HEK293T (cell line): ENCODE measurements at places on chromosomes 1 and 21.

DNA sequence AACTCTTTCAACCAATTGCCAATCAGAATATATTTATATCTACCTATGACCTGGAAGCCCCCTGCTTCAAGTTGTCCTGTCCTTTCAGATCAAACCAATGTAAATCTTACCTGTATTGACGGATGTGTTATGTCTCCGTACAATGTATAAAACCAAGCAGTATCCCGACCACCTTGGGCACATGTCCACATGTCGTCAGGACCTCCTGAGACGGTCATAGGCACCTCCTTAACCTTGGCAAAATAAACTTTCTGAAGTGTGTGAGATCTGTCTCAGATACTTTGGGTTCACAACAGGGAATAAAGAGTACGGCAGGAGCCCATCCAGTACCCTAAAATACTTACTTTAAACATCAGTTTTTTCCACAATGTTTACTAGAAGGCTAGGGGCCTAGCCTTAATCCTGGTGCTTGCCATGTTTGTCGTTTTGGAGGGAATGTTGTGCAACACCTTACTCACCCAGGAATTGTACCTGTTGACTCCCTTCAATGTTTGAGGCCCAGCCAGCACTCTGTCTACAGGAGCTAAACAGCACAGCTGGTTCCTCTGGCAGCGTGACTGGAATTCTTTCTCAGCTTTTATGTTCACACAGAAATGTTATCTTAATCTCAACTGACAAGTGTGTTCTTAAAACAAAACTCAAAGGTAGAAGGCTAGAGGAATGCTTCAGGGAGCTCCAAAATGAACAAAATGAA, 90.8 kb upstream of the USP25 start:
- DNase-seq, result no peak

- DNase-seq, result no peak
Measured at GRCh38 chr1:235427447-235427846, 60.2 kb downstream of the TBCE start.

DNA sequence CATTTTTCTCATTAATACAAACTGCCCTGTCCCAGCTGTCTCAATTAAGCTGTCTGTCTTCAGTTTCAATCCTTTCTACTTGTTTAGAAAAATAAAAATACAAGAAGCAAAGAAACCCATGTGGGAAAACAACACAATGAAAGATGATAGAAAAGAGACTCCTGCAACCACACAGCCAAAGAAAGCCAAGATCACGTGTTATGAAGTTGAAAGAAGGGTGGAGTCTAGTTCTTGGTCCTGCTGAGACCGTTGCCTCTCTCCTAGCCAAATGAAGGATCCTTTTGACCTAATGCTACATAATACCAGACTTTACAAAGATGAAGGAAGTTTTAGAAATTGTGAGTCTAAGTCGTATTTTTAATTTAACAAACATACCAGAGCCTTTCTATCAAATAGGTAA, 218.8 kb upstream of the RRP15 start:
- no peak for DNase-seq

GRCh38 chr1:25031601-25031965, 101.5 kb upstream of the RUNX3 start:
- DNase-seq, result no peak

DNA sequence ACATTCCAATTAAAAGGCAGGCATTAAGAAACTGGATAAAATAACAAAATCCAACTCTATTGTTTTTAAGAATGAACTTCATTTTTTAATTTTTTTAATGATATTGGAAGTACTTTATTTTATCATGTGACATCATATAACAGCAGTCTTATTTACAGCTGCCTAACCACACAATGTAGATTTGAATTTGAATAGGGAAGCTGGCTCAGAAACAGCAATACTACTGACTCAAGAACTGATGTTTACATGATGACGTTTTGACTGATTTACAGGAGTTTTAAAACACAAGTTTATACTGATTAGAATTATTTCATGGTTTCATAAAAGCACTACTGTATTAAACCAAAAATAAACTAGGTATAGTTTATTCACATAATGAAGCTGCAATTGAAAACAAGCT, 348.7 kb upstream of the NR5A2 start:
- no peak for DNase-seq

DNA sequence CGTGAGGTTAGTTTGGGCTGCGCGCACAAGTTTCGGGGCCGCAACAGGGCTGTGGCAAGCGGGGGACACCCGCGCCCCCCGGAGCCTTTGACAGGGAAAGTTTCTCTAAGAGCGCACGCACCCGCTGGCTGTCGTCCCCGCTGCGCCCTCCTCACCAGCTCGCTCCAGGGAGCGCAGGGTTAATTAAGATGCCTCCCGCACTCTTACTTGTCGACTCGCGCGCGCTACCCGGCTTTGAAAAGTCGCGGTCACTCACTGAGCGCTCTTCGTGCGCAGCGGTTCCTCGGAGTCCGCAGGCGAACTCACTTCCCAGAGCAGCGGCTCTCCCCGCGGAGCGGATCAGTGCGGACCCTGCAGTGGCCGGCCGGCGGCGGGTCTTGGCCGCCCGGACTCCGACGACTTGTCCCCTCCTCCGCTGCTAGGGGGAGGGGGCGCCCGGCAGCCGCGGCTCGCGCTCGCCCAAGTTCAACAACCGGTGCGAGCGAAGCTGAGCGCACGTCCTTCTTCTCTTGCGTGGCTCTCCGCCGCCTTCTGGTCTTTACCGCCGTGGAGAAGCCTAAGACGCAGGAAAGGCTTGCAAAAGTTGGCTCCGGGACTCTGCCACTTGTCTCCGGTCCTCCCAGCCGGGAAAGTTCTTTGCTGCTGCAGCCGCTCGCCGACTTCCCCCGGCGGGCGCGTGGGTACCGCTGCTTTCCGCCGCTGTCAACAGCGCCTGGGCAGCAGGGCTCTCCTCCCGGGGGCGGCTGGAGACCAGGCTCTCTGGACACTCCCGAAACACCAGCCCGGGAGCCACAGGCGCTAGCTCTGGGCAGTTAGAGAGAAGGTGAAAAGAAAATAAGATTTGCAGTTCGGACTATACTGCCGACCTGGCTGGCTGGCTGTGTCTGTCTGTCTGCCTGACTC, 506 bp downstream of the JUN start:
- peak; percentile 22 for DNase-seq

DNA sequence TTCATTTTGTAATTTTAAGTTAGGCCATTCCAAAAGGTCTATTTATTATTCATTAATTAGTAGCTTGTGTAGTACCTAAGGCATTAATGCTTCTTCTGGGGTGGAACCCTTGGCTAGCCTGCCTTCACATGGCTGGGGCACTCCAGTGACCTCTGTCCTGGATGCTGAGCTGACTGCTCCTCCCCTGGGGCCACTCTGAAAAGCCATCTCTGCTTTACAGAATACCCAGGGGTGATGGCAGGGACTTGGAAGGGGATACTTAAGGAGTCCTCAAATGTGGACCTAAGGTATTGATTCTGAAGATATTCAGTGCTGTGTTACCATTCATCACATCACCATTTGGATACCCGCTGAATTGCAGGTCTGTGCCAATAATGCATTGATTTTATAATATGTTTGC, 187.8 kb upstream of the COA6 start:
- no peak for DNase-seq

DNA sequence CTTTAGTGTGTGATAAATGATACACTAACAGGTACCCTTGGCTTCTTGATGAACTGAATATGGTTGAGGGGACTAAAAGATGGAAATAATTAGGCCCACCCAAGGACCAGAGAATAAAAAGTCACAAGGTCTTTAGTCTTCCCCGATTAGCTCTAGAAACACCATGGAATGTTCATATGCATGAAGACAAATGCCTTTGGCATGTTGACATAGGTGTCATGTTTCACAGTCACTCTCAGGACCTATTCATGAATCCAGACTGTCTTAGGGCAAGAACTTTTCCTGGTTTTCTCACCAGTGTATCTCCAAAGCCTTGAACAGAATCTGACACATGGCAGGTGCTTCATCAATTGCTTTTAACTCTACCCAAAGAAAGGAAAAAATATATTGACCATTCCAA, 412.8 kb downstream of the AJAP1 start:
- no peak for DNase-seq

- DNase-seq, result no peak
Measured at GRCh38 chr1:11481019-11481418, 2.1 kb downstream of the DISP3 start.

- no peak for DNase-seq
Measured at GRCh38 chr1:228876187-228876586, 140.9 kb downstream of the RHOU start.

DNA sequence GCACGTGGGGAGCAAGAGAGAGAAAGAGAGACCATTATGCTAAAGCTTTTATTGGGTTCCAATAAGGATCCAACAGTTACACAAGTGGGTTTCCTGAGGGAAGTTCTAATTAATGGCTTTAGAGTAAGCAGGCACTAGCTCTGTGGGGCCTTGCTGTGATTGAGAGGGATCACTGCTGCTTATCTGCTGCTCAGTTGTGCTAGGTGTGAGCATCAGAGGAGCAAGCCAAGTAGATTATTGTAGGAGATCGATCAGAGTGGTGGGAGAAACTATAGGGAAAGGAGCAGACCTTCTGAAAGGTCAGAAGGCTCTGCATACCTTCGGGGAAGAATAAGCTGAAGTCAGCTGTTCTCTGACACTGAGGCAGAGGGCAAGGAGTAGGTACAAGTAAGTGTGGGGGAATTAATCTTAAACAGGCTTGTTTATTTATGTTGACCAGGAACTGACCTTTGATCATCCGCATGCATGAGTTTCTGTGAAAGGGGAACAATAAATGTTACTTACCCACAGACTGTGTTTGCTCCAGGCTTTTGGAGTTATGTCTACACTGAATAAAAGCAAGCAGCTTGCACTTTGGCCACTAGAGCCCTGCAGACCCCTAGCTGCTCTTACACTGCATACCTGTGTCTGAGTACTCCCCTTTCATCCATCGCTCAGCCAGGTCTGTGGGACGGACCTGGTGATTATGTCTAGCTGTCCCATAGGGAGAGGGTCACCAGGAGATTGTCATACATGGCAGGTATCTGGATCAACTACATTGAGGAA, 89.7 kb downstream of the TNNI3K start:
- no peak for DNase-seq

DNA sequence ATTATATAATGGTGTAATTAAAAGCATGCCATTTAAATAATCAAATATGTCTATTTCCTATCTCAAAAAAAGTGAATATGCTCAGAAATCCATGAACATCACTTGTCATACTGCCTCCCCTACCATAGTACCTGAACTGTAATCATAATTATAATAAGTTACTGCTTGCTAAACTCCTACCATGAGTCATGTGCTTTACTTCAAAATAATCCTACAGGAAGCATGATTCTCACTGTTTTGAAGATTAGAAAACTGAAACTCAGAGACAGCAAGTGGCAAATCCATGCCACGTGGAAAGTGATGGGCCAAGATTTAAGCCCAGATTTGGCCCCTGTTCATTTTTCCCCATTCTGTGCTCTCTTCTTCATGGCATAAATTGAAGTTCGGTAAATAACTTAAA, 5.2 kb downstream of the LRRC7 start:
- no peak for DNase-seq

GRCh38 chr1:75310067-75310466, 175.9 kb downstream of the LHX8 start:
- DNase-seq, result no peak

GRCh38 chr1:36835696-36836095, 198.6 kb downstream of the GRIK3 start:
- DNase-seq, result no peak

DNA sequence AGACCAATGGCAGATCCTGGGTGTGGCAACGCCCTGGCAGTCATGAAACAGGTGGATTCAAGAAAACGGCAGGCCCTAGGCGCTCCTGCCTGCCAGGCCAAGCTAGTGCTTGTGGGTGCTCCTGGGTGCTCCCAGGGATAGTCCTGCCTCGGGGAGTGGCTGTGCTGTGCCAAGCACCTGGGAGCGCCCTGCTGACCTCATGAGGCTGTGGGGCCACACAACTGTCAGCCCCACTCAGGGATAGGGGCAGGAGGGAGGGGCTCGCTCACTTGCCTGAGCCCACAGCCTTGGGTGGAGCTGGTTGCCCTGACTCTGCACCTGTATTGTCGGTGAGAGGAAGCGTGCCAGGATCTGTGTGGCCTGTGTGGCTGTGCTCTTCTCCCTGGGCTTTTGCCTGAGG, 9.4 kb downstream of the SNAP47 start:
- DNase-seq, result no peak

- DNase-seq, result no peak
Measured at GRCh38 chr1:218284377-218284916, 646 bp upstream of the RRP15 start.

DNA sequence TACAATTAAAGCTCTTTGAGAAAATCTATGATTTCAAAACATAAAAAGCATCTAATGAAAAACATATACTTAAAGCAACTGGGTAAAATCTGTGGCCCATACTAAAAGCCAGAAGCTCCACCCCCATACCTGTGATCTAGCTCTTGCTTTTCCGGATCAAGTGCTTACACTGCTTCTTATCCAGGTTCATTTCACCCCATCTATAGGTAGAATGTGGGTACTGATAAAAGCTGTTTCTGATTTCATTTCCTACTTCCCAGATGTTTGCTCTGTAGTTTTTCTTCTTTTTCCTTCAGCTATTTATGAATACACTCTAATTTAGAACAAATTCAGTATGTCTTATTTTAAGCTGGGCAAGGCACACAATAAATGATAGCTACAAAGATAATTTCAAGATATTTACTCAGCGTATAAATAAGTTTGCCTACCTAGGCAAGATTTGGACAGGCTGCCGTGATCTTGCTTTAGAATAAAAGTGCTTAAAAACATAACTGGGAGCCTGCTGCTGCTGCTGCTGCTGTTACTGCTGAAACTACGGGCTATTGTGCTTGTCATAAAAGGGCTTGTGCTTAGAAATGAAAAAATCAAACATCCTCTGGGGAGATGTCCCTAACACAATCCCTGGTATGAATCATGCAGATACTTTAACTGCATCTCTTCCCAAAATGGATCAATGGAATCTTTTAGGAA, 2.1 kb downstream of the SIPA1L2 start:
- no peak for DNase-seq

DNA sequence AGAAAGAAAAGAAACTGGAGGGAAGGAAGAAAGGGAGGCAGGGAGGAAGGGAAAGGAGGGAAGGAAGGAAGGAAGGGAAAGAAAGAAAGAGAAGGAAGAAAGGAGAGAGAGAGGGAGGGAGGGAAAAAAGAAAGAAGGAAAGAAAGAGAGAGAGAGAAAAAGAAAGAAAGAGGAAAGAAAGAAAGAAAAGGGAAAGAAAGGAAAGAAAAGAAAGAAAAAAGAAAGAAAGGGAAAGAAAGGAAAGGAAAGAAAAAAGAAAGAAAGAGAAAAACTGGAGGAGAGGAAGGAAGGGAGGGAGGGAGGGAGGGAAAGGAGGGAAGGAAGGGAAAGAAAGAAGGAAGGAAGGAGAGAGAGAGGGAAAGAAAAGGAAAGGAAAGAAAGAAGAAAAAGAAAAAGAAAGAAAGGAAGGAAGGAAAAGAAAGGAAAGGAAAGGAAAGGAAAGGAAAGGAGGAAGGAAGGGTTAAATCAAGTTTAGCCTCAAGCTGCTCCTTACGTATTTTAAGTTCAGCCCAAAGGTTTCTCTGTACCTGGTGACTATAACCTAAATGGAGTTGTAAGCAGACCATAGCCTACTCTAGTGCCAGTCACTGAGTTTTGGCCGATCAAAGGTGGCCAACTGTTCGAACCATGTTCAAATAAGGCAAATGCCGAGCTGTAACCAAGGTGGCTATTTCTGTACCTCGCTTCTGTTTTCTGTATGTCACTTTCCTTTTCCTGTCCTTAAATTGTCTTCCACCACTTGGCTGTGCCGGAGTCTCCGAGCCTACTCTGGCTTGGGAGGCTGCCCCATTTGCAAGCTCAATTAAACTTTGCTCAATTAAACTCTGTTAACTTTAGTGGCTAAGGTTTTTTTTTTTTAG, 37.8 kb upstream of the TMPRSS2 start:
- no peak for DNase-seq

GRCh38 chr1:247357052-247357780, 25.5 kb upstream of the ZNF496 start:
- DNase-seq, result no peak
